ENCODE measurements at places on chromosomes 2 and 18.

- no peak for DNase-seq
Measured at GRCh38 chr2:200585730-200586643, at the start of gene AOX1. AOX1 (plus strand) TSS chr2:200586014; CDS start chr2:200586109, 95 bp downstream.

DNA sequence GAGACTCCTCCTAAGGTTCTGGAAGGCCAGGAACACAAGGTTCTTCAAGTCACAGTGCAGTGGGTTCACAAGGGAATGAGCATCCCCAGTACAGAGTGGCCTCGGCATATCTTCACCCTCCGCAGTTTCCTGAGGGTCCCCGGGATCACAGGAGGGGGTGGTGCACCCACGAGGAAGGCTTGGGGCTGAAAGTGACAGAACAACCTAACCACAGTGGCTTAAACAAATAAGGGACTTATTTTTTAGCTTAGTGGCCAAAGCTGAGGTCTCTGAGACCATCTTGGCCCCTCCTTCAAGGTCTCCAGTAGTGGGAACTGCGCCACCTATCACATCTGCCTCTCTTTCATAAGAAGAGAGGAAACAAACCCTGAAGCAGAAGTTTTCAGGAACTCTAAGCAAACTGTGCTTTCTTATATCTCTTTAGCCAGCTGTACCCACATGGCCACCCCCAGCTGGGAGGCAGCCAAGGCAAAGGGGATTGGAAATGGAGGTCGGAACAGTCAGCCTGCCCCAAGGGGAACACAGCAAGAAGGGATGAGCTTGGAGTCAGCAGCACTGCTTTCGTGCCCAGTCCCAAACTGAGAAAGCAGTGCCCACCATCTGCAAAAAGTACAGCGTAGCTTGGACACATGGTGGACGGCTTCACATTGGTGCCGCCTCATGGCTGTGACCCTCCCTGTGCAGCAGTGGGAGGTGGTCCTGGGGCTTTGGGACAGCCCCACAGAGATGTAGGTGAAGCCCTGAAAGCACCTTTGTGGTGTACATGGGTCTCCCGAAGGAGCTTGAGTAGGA, 260.0 kb upstream of the ID2 start:
- no peak for DNase-seq

DNA sequence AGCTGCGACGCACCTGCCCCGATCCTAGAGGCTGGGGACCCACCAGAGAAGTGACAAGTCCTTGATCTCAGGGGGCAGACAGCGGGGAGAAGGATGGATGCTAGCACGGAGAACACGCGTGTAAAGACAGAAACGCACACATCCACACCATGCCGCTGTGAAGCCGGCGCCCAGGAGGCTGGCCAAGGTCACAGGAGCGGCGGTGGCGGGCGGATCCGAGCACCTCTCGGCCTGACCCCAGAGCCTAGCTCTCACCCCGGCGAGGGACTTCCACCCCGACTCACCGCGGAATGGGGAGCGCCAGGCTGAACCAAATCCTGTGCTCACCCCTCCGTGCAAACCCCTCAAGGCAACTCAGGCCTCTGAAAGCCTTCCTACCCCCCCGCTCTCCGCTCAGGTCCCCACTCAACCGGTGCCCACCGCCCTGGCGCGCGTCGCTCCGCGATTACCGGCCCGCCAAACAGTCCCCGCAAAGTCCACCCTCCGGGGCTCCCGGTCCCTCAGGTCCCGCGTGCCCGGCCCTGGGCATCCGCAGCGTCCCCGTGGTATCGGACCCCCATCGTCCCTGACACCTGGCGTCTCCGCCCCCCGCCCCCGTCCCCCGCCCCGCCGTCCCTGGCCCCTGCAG, 460 bp upstream of the LRRFIP1 start:
- no peak for DNase-seq

GRCh38 chr18:68694316-68694715, 20.6 kb downstream of the TMX3 start:
- no peak for DNase-seq

- DNase-seq = no peak
Measured at GRCh38 chr18:75267643-75268363, 57.2 kb downstream of the TSHZ1 start.

GRCh38 chr2:128666596-128666995, 347.9 kb upstream of the HS6ST1 start:
- DNase-seq = no peak

- DNase-seq = no peak
Measured at GRCh38 chr18:13323186-13323585, 104.6 kb downstream of the LDLRAD4 start.

GRCh38 chr2:56232912-56233311, 49.1 kb downstream of the CCDC85A start:
- DNase-seq = no peak

- DNase-seq = no peak
Measured at GRCh38 chr18:63858456-63858855, 29.0 kb upstream of the SERPINB2 start.

DNA sequence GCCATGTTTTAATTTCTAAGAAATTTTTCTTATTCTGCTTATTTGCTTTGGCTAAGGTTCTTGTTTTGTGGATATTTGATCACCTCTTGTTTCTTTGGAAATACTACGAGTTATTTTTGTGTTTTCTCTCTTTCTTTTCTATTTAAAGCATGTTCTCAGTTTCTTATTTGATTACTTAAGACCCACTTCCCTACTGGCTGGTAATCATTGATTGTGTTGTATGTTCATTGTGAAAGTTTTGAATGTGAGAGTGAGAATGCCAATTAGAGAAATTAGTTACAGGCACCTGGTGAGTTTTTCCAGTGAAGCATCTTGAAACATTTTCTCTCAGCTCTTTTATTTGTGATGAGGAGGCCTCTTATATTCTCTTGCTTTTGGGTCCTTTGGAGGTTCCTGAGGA, 226.7 kb upstream of the MC4R start:
- DNase-seq = no peak

DNA sequence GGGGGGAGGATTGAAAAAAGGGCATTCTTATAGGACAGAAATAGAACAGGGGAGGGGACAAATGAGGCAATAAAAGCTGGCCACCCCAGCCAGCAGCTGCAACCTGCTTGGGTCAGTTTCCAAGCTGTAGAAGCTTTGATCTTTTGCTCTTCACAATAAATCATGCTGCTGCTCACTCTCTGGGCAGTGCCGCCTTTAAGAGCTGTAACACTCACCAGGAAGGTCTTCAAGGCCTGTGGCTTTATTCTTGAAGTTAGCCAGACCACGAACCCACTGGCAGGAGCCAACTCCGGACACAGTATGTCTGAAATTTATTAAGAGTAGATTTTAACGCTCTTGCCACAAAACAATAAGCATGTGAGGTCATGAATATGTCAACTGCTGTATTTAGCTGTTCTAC, 649.9 kb upstream of the RAB6C start:
- no peak for DNase-seq

- no peak for DNase-seq
Measured at GRCh38 chr2:237156031-237156856, 70.6 kb downstream of the COPS8 start.

DNA sequence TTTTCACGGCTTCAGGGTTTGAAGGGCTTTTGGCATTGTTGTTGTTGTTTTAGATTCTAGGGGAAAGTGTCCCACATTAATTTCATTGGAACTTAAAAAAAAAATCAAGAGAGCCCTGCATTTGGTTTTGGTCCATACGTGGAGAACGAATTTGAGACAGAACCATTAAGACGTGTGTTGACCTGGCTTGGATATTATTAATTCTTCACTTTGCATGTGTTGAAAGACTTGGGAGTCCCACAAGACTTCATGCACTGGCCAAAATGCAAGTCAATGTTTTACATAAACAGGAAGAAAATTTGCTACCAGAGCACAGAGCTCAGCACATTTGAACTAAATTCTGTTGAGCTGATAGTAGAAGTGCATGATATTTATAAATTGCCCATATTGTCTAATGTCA, 761.2 kb upstream of the ACVR2A start:
- no peak for DNase-seq

DNA sequence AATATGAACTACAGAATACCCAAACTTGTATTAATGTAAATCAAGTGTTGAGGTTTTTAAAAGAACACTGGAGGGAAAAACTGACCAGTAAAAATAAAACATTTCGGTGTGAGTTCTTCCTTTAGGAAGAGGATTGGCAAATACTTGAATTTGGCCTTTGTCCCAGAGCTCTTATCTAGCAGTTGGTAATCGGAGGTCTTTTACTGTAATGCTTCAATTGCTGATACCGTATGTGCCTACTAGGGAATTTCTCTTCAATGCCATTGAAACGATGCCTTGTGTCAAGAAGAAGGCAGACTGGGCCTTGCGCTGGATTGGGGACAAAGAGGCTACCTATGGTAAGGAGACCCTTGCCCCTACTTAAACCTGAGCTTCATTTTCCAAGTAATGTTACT, 4.1 kb downstream of the RRM2 start:
- DNase-seq = no peak

GRCh38 chr18:69944436-69944835, 3.2 kb downstream of the CD226 start:
- DNase-seq = no peak

DNA sequence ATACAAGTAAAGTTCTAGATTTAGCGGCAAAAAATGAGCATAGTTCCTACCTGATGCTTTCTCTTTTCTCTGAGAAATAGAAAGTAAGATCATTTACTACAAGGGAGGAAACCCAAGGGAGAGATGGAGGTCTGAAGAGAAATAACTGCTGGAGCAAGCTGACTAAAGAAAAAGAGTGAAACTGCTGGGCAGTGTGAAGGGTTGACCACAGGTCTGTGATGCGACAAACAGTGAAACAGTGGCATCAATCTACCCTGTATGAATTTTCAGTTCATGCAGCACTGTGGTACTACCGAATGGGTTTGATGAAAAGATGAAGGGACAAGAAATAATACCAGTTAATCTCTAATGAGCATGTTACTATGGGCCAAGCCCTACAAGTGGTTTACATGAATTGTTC, 52.2 kb downstream of the CUL3 start:
- DNase-seq = no peak

GRCh38 chr2:42378415-42378814, 17.4 kb upstream of the COX7A2L start:
- DNase-seq = no peak

GRCh38 chr18:376311-376710, 108.5 kb upstream of the THOC1 start:
- DNase-seq = no peak

- DNase-seq = no peak
Measured at GRCh38 chr2:73386342-73386868, 769 bp downstream of the ALMS1 start.

GRCh38 chr18:36328385-36328858, 30.9 kb downstream of the FHOD3 start:
- DNase-seq = no peak

DNA sequence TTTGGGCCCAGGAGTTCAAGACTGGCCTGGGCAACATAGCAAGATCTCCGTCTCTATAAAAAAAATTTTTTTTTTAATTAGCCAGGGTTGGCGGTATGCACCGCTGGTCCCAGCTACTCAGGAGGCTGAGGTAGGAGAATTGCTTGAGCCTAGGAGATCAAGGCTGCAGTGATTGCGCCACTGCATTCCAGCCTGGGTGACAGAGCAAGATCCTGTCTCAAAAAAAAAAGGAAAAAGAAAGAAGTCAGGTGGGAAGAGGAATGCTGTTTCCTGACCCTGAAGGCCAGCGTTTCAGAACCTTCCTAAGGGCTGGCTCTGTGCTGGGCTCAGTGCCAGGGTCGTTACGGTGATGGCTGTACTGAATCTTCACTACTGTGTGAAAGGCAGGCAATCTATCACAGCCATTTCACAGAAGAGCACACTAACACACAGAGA, 35.0 kb upstream of the AGAP1 start:
- DNase-seq = no peak

- DNase-seq = no peak
Measured at GRCh38 chr2:200450288-200450687, 59.6 kb downstream of the KCTD18 start.

GRCh38 chr2:235639885-235640284, 146.0 kb downstream of the AGAP1 start:
- no peak for DNase-seq

GRCh38 chr2:144430722-144431391, 89.1 kb downstream of the ZEB2 start:
- no peak for DNase-seq

DNA sequence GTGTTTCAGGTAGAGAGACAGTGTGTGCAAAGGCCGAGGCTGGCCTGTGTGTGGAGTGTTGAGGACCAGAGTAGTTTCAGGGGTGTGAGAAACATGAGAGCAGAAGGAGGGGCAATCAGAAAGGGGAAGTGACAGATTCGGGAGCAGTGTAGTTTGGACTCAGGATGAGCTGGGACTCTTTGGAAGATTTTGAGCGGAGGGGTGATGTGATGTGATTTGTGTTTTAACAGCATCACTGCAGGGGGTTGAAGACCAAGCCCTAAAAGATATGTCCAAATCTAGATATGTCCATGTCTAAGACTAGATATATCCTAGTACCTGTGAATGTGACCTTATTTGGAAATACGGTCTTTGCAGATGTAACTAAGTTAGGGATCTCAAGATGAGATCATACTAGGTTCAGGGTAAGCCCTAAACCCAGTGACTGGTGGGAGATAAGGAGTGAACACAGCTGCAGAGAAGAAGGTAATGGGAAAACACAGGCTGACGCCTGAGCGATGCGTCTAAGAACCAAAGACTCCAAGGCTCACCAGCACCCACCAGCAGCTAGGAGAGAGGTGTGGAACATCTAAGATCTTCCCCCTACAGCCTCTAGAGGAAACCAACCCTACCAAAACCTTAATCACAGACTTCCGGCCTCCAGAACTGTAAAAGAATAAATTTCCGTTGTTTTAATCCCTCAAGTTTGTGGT, 38.5 kb upstream of the MYO3B start:
- no peak for DNase-seq

- DNase-seq = no peak
Measured at GRCh38 chr2:176445956-176446355, 176.7 kb downstream of the MTX2 start.

- DNase-seq = no peak
Measured at GRCh38 chr18:65983750-65984149, 232.9 kb downstream of the CDH7 start.

DNA sequence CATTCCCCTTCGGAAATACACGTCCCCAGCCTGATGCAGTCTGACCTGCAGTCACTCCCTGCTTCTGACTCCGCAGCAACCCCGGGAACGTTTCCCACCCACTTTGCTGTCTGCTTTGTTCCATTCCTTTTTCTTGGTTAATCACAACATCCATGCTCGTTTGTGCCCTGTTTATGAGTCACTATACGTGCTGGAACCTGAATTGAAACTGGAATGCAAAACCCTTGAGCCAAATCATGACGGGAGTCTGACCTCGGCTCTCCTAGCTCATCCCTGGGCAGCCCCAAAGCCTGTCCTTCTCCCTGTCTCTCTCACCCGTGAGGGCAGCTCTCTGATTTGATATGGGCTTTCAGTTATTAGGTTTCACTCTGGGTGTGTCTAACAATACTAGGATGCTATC, 57.1 kb upstream of the RNF152 start:
- no peak for DNase-seq

DNA sequence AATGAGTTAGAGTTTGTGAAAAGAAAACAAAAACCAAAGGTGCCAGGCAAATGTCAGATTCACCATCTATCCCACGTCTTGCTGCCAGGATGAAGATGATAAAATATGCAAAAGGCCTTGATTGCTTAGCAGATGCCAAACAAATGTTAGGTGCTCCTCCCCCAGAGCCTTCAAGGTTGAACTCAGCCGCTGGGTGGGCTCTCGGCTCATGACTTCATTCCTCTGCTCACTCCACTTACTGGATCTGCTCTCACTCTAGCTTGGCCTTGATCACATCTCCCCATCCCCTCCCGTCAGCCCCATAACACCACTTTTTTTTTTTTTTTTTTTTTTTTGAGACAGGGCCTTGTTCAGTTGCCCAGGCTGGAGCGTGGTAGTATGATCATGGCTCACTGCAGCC, 38.5 kb downstream of the SH2D6 start:
- no peak for DNase-seq

All from stimulated activated CD4-positive, alpha-beta T cell treated with anti-CD3 and anti-CD28 coated beads, TNF-alpha, amount 100 ng/mL, for 24 hours (primary cell).